ENCODE measurements at places on chromosomes 3 and 15.

- no peak for DNase-seq
Observed at GRCh38 chr15:45378913-45379262, 544 bp upstream of the GATM start.

DNA sequence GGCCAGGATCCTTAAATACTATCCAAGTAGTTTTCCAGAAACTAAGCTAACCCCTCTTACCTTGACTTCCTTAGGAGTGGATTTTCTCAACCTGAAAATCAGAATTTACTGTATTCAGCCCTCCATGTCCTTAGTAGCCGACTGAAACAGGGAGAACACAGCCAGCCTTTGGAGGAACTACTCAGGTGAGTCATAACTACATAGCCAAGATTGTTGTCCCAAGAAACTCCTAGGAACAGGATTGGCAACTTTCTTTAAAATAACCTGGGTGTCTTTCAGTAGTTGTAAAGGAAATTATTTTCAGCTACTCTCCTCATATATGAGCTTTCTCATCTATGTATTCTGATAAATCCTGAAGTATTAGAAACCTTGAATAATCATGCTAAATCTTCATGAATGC is 22.3 kb downstream of the FANCD2OS start:
- no peak for DNase-seq

DNA sequence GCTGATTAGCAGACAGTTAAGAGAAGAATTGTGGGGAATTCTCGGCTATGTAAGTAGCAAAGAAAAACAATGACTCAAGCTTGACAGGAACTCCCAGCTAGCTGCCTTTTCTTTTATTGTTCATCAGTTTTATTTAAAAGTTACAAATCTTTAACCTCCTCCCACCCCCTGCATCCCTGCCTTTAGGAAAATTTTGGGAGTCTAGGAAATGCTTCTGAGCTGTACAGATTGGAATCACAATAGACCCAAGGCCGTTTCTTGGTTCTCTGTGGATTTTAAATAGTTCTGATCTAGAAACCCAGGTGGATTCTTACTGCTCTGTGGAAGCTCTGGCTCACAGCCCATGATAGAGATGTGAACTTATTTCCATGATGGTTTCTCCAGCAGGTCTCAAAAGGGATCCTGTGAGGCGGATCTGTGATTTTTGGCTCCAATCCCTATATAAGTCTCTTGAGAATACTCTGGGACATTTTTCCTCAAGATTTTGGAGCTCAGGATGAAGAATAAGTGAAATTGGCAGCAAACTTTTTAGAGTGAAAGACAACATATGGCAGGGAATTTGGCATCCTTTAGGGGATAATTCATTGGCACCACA is 312.3 kb downstream of the EPHA3 start:
- DNase-seq: no peak

GRCh38 chr15:87874896-87875711 is 381.4 kb downstream of the NTRK3 start:
- no peak for DNase-seq

DNA sequence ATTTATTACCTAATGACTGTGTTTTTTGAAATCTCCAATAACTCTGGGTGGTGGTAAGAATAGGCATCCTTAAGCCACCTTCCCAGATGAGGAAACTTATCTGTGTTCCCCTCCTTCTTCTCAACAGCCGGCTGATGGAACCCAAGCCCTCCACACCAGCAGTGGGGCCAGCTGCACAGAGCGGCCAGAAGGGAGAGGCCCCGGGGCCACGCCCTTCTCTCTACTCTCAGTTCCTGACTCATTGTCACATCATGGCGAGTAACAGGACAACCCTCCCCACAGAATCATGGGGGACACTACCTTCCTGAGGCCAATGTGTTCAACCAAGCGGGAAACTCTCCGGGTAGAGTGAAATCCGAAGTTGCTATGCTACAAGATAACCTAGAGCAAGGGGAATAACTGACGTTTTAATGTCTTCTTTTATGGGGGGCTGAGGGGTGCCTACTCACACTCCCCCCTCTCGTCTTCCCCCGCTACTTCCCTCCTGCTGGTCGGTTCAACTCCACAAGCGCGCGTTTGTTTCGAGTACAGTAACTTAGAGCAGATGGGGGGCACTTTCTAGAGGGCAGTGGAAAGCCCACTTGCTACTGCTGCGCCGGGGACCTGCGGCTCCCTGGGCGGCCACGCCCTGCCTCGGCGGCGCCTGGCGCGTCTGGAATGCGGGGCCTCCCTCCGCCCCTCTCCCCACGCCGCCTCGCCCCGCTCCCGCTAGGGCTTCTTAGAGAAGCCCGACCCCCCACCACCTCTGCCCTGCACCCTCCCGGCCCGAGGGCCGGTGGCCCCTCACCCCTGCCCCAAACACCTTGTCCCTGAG is 621 bp downstream of the ANXA2 start:
- DNase-seq: peak; percentile 89

GRCh38 chr3:194053136-194053535 is 82.8 kb upstream of the HES1 start:
- DNase-seq: no peak

DNA sequence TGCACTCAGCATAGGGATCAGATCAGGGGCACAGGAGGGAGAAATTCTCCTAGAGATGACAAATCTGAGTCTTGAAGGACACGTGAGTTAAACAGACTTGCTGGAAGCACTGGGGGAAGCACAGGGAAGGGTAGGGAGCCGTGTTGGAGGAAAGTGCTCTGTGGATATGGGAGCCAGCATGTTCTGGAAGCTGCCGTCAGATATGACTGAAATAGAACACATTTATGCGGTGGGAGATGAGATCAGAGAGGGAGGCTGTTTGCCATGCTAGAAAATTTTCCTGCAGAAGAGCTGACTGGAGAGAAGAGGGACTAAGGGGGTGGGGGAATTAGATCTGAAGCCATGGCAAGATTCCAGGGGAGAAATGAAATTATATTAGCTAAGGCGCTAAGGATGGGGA is 1.8 kb downstream of the TAMM41 start:
- no peak for DNase-seq

GRCh38 chr3:38566215-38566528 is 70.0 kb downstream of the EXOG start:
- no peak for DNase-seq

DNA sequence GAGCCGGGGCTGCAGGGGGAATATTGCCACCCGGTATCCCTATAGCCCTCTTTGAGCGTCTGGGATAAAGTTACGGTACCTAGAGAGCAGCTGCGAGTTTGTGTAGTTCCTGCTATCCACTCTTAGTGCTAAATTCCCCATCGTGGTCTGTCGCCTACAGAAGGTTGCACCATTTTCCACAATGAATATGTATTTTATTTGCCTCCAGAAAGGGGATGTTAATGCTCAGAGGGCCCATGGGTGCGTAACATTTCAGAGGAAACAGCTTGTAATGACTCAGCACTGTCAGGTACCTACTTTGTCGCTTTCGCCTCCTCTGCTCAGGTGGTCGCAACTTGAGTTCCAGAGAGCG is 1.1 kb downstream of the SLCO3A1 start:
- DNase-seq: no peak

GRCh38 chr3:184155644-184156521 is 706 bp downstream of the DVL3 start:
- no peak for DNase-seq

GRCh38 chr15:77642793-77643430 is 10.2 kb upstream of the LINGO1 start:
- DNase-seq: no peak

- no peak for DNase-seq
Observed at GRCh38 chr3:182235504-182235903, 523.8 kb downstream of the SOX2 start.

DNA sequence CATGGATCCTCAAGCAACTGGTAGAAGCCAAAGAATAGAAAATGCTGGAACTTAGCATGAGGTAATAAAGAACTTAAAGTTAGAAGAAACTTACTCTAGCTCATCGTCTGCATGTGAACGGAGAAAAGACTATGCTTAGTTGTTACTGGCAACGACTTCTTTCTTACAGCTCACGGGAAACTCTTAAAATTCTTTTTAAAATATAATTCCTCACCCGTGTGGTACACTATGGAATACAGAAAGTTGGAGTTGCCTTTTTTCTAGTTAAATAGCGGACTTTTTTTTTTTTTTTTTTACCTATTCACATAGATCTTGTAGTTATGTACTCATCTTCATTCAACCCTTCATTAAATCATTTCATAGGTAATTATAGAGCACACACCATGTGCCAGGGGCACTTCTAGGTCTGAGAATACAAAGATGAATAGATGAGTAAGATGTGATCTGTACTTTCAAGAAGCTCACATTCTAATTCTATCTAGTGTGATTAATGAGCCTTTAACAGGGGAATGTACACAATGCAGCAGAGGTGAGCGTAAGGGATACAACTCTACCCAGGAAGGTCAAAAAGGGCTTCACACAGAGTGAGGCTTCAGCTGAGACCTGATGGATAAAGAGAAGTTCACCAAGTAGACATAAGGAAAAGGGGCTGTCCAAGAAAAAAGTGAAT is 18.4 kb upstream of the KCNMB2 start:
- DNase-seq: no peak

DNA sequence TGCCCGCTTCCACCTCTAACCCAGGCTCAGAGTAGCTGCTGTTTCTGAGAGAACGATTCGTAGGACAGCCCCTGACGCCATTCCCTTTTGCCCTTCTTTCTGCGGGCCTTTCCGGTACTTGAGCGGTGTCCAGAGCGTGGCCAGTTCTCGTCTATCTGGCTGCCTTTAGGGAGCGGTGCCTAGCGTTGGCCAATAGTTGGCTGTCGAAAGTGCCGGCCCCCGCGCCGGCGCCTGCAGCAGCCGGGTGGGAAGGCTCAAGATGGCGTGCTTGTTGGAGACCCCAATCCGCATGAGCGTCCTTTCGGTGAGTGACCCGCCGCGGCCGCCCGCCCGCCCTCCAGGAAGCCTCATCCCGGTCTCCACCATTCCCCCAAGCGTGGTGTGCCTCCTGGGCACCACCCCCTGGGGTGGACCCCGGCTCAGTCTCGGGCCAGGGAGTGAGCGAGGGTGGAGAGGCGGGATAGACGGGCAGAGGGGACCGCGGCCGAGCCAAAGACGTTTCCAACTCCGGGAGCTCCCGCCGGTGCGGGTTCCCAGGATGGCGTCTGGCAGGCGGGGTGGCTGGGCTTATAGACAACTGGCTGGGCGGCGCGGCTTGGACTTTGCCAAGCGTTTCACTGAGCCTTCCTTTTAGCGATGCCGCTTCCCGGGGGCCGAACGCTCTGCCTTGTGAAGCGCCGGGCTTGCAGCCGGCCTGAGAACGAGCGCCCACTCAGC is at the start of gene ARMC8:
TSS of gene ARMC8 (plus strand) at position 6 of the 717 bp plus-strand sequence. CDS start at position 260, 254 bp downstream.
- DNase-seq: peak; percentile 66

DNA sequence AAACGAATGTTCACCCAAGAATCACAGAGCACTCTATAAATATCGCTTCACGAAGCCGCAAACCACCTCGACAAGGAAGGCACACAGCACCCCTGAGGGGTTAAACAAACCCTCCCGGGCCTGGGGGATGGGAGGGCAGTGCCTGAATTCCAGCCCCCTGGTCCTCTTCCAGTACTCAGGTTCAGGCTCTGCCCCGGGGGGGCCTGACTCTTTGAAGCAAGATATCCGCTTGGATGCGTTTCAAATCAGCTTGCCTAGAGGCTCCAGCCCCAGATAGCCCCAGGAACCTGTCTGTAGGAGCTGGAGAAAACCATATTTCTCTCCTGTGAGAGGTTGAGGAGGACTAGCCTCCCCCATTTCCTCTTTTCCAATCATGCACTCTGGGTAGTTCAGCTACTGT is 194.7 kb downstream of the WNT5A start:
- DNase-seq: no peak

DNA sequence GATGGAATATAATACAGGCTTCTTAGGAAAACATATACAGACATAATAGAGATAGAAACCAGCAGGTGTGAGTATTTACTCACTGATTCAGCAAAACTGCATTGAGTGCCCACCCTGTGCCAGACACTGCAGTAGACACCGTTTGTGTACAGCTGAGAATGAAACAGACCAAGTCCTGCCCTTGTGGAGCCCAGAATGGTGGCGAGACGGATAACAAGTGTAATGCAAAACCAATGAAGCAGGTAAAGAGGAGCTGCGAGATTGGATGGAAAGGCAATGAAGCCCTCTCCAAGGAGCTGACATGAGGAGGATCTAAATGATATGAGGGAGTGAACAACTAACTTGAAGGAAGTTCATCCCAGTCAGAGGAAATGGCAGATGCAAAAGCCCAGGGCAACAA is 256.4 kb downstream of the MEX3B start:
- DNase-seq: no peak

GRCh38 chr3:133863911-133864310 is 31.8 kb downstream of the RAB6B start:
- no peak for DNase-seq

- DNase-seq: no peak
Observed at GRCh38 chr3:98821063-98821462, 57.9 kb downstream of the ST3GAL6 start.

DNA sequence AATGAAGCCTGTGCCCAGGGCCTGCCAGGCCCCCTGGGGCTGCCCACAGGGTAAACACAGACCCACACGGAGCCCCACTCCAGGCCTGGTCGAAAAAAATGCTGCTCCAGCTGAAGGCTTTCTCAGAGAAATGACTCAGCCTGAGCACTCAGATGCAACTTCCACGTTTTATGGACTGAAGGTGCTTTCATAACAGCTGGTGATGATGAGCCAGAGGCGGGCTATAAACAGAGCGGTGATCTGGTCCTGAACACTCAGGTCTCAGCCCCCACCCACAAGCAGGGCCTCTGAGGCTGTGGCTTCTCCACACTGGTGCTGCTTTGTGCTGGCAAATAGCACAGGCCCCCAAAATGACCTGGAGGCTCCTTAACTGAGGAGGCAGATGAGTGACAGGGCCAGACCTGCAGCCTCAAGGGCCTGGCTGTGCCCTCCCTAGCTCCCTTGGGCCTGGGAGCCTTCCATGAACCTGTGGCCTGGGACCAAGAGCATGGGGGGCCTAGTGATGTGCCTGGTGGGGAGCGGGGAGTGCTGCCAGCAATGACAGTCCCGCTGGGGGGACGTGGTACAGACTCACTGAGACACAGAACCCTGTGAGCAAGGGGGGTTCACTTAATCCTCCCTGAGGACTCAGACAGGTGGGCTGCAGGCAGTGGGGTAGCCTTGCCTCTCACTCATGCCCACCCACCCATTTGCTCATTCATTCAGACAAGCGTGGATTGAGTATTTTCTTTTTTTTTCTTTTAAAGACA is 23.0 kb upstream of the FURIN start:
- no peak for DNase-seq

- DNase-seq: peak; percentile 93
Observed at GRCh38 chr3:99875929-99876841, 58.5 kb downstream of the CMSS1 start.

- DNase-seq: no peak
Observed at GRCh38 chr3:71413572-71413971, 170.0 kb downstream of the FOXP1 start.

DNA sequence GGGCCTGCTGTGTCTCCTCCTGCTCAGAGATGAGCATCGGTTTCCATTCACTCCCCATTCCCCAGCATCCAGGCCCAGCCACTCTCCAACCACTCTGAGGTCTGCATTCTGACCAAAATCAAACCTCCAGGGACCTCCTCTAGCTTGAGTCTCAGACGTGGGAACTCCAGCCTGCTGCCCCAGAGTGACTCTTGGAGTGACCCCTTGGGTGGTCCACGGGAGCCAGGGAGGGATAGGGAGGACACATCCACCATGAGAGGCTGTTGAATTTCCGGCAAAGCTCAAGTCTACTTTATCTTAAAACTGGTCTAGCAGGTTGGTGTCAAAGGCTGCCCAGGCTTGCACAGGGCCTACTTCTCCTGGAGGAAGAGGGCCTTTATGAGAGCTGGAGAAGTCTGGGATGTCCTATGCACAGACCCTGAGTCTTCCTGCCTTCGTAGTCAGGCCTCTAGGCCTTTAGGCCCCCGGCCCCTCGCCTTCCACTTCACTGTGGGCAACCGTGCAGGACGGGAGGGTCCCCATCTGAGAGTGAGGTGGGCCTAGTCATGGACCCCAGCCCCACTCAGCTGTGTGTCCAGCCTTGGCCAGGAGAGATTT is 8.9 kb downstream of the CISH start:
- DNase-seq: peak; percentile 57
